Renal cortex interstitium (tissue), 15 donors: ENCODE measurements at places on chromosomes 2 and 18. TPM values are rescaled to one million over a fixed set of nuclear protein-coding genes. Genes with fewer than 3 reads are reported as not detected.
A peak's percentile ranks its signal among the peaks of the same experiment; 100 is the strongest.

DNA sequence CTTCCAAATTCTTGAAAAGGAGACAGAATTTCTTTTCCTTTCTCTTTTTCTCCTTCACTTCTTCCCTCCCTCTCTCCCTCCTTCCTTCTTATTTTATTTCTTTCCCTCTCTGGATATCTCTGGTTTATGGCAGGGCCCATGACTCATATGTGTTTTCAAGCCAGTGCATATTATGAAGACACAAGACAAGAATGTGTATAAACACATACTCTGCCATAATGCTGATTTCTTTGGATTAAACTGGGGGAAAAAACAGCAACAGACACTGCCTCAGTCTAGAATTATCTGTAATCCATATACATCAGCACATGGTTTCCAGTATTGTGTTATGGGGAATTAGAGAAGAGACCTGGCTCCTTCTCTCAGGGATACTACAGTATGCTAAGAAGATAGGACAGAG is 82.8 kb upstream of the CPO start:
- no peak for DNase-seq

Gene PLEK
- 6.6 TPM for polyA plus RNA-seq

Gene CD207
- not detected for polyA plus RNA-seq

- DNase-seq = peak; percentile 43
These were observed 105.3 kb downstream of the SMIM21 start for GRCh38 chr18:75322206-75322605.

Gene MERTK
- 17.0 TPM for polyA plus RNA-seq

DNA sequence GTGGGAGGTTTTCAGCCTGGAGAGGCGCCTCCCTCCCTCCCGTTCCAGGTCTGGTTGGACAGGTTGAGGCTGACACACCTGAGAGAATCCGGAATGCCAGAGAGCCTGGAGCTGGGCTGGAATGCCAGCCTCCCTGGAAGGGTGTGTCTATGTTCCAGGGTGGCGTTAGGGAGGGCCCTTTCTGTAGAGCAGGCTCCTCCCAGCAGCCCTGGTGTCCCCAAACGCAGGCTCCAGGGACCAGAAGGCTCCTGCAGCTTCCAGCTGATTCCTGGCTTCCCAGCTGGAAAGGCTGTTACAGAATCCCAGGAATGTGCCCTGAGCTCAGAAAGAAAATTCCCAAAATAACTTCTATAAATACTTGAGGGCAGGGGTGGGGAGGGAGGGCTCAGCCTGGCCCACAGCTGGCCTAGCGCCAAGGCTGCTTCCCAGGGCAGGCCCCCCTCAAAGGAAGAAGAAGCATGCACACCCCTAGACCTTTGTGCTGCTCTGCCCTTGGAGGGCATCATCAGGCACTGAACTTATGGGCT is 85.4 kb downstream of the STPG4 start:
- DNase-seq = peak; percentile 56

DNA sequence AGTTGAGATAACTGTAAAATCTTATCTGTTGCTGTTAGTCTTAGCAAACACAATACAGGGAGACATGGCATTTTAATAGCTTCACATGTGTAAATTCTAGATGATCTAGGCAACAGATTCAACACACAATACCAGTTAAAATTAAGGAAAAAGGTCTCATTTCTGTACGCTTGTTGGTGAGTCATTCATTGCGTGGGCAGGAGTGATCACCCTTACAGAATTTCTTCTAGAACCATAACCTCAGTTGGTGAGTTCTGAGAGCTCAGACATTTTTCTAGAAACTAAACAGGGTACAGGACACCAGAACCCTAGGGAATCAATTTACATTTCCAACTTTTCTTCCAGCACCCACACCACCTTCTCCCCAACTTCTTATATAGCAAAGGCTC is 81.9 kb downstream of the SLC8A1 start:
- DNase-seq = no peak

Gene SP140
- polyA plus RNA-seq = 1.8 TPM

DNA sequence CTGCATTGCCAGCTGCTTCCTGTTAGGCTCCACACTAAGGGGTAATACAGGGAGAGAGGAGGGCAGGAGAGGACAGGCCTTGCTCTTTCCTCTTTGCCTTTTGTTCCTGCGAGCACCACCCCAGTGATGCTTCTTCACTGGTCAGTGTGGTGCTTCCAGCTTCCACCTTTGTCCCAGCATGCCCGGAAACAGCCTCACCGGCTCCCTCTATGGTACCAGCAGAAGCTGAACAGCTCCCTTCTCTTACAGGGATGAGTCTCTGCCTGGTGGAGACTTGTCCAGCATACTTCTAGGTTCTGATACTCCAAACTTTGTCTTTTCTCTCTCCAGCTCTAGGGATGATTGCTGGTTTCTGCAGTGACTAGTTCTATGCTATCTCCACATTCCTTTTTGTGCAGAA is 413.3 kb downstream of the TSN start:
- DNase-seq = no peak
